ENCODE measurements at places on chromosomes 5 and 9.

DNA sequence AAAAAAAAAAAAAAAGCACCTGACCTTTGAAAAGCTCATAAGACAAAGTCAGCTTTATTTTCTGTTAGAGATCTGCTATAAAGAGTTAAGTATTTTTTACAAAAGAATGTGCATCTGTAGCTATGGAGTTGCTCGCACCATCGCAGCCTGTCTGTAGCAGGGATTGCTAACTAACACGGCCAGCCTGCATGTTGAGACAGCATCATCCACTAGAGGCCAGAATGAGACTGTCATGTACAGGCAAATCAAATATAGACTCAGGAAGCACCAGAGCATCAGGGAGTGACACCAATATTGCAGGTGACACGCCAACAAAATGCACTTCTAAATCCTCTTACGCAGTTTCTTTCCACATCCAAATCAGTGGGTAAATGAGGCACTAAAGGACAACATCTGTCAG, 136.3 kb upstream of the RASEF start:
- DNase-seq: peak; percentile 60

GRCh38 chr9:122780026-122780425, 8.7 kb upstream of the OR5C1 start:
- DNase-seq: no peak

- DNase-seq: no peak
Measured at GRCh38 chr9:31608416-31608815, 776.0 kb upstream of the ACO1 start.

DNA sequence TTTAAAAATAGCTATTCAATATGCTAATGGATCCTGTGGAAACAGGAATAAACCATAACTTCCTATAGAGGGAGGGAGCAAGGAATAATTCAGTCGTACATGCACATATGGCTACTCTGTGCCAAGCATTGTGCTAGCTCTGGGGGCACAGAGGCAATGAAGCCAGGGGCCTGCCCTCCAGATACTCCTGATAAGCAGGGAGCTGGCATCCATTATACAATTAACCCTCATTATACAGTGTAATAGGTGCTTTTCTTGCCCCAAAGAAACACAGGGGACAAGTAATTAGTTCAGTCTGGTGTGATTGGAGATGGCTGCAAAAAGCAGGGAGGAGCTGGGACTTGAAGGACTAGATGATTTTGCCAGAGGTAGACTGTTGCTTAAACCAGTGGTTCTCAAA, 200.4 kb downstream of the SREK1 start:
- DNase-seq: no peak

GRCh38 chr5:139475865-139476617, 5.2 kb downstream of the SMIM33 start:
- DNase-seq: no peak

- DNase-seq: peak; percentile 6
Measured at GRCh38 chr9:134629061-134629585, 12.5 kb upstream of the COL5A1 start.

GRCh38 chr5:68021227-68021626, 194.3 kb upstream of the PIK3R1 start:
- DNase-seq: no peak

Data from WERI-Rb-1 (cell line).